T follicular helper cell (primary cell): ENCODE measurements at places on chromosomes 7 and 10.

GRCh38 chr7:51636503-51636902 lies 319.9 kb upstream of the COBL start:
- no peak for DNase-seq

DNA sequence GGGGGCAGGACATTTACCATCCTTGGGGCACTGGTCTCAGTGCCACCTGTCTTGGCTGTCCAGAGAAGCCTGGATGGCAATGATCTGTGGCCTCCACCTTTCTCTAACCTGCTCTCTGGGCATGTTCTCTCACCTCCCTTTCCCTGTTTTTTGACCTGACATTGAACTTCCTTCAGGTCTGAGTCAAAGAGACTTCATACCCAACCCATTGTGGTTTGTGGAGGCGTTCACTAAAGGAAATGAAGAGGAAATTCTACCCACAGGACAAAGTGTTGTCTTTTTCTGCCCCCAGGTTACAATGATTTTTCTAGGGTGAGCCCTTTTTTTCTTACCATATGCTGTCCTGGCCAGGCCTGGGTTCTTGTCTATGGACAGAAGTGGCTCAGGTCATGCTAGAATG lies 76.6 kb downstream of the CYP26A1 start:
- no peak for DNase-seq

GRCh38 chr7:29914180-29914579 lies 75.4 kb downstream of the SCRN1 start:
- no peak for DNase-seq

DNA sequence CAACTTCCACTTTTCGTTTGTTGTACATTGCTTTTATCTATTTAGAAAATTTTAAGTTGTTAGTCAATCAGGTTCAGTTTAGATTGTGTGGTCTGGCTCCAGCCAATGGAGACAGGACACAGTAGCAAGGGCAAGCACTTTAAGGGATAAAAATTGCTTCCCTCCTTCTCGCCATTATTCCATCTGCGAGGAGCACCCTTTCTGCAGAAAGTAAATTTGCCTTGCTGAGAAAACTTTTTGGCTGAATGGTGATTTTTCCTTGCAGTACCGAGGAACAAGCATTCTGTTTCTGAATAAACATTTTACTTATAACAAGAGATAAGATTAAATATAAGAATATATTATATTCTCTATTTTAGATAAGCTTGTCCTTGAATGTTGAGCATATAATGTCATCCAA lies 34.5 kb downstream of the VIM start:
- no peak for DNase-seq

DNA sequence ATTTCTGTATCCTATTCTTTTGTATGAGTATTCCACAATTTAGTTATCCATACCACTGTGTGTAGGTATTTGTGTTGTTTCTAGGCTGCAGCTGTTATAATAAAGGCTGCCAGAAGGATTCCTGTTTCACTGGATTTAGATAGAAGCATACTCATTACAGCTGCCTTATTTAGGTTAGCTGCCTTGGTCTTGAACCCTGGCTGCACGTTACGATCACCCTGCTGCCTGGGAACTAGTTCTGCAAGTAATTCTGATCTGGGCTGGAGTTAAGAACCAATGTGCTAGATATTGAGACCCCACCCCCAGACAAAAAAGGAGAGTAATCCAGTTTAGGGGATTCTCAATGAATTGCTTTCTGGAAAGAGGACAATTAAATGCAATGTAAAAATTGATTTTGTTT lies 43.1 kb downstream of the CCDC71L start:
- DNase-seq = no peak

DNA sequence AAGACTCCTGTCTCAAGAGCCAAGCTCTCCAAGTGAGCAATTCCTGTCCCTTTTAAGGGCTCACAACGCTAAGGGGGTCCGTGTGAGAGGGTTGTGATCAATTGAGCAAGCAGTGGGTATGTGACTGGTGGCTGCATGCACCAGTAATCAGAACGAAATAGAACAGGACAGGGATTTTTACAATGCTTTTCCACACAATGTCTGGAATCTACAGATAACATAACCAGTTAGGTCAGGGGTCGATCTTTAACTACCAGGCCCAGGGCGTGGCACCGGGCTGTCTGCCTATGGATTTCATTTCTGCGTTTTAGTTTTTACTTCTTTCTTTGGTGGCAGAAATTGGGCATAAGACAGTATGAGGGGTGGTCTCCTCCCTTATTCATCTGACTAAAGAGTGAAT lies 54.9 kb upstream of the SP4 start:
- DNase-seq = no peak
